ENCODE measurements at places on chromosomes 6 and 20.
A peak's percentile ranks its signal among the peaks of the same experiment; 100 is the strongest.

DNA sequence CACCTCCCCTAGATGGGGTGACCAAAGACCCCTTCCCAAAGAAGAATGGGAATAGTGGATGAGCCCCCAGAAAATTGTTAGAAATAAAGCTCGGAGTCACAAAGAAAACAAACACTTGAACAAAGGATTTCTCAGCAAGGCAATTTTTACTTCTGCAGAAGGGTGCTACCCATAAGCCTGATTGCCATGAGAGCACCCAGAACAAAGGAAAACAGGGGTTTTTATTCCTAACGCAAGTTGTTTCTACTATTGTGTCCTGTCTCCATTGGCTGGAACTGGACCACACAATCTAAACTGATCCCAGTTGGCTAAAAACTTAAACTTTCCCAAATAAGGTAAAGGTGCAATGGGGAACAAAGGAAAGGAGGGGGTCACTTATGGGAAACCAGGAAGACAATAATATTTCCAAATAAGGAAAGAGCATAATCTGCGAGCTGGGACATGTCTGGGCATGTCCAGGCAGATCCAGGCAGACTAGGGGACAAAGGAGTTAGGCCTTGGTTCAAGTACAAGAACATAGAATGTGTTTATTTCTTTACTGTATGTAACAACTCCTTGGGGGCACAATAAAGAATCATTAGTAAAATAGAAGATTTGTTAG lies 20.0 kb downstream of the HLA-B start:
- DNase-seq: no peak

- no peak for DNase-seq
These were observed 11.7 kb downstream of the SIM1 start for GRCh38 chr6:100452998-100453397.

DNA sequence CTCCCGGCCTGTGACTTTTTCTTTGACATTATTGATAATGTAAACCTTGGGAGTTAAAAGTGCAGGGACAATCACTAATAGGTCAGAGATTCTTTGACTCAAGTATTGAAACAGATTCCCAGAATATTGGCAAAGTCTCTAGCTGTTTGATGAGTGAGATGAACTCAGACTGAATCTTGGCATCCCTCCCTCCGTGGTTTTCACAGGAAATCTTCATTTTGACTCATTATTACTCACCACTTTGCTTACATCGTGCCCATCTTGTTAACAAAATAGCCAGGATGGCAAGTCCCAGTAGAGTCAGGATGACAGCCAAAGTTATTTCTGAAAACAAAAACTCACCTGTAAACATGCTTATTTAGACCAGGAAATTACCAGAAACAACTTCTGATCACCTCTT lies 2.0 kb downstream of the TSBP1 start:
- no peak for DNase-seq

- DNase-seq: no peak
These were observed 31.4 kb downstream of the TFAP2A start for GRCh38 chr6:10383331-10384090.

DNA sequence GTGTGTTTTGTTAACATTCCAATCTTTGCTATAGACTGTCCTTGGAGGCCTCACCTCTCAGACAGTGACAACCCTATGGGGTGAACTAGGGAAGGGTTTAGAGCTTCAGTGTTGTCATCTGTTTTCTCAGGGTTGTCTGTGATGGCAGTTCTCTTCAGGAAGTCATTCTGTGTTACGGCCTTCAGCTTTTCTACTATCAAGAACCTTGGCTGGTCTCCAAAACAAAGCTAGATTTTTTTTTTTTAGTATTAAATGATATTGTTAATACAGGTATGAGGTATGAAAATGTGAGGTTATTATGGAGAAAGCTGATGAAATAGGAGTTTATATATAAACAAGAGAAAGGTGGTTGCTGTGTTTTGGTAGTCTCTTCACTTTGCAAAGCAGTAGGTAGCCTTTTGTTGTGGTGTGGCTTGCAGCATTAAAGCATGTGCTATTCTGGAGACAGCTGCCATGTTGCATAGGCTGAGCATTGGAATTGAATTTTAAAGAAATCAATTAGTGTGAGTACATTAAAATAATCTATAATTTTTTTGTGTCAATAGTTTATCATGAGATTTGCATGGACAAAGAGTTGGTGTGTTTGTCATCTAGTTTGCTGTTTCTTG lies 162.6 kb downstream of the CARMIL1 start:
- no peak for DNase-seq

GRCh38 chr6:14206391-14206790 lies 88.8 kb downstream of the CD83 start:
- DNase-seq: no peak

DNA sequence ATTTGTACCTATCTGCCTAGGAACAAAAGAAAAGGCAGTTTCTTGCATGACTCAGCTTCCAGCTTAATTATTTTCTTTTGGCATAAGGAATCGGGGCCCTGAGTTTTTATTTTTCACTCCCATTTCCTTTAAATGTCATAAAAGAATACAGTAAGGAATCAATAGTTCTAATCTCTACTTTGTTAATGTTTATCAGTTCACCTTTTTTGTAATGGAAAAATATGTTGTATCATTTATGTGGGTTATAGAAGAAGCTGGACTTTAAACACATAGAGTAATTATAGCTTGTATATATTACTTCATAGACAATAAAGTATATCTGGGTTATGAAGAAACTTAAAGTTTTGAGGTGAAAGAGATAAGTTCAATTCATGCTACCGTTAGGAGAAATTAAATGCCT lies 1214.8 kb upstream of the GJE1 start:
- no peak for DNase-seq

DNA sequence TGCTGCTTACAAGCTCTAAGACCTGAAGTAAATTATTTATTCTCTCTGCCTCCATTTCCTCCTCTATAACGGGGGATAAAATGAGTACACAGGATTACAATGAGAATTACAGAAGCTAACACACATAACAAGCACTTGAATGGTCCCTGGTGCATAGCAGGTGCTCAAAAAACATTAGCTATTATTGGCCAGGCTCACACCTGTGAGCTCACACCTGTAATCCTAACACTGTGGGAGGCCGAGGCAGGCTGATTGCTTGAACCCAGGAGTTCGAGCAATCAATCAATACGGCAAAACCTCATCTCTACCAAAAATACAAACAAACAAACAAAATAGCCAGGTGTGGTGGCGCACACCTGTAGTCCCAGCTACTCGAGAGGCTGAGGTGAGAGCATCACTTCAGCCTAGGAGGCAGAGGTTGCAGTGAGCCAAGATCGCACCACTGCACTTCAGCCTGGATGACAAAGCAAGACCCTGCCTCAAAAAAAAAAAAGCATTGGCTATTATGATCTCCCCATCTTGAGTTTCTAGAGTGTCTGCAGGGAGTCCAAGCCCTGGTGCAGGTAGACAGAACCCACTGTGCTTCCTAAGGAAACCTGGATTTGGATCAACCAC lies 68.1 kb downstream of the PREX1 start:
- DNase-seq: no peak

DNA sequence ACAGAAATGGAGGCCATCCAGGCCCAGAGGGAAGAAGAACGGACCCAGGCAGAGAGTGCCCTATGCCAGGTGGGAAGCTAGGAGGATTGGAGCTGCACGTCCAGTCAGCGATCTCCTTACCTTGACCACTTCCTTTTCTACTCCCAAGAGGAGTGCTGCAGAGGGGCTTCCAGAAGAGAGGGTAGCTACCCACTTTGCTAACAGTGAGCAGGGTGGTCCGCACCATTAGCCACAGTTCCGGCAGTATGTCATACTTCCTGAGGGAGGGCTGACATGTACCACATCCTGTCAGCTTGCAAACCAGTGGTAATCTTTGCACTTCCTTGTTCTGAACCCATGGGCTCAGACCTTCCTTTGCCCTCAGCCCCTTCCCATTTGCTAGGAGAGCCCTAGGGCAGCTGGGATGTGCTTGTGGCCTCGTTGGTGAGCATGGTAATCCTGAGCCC lies 35.4 kb downstream of the CEP250 start:
- peak; percentile 78 for DNase-seq

- no peak for DNase-seq
These were observed 43.1 kb downstream of the ARHGAP40 start for GRCh38 chr20:38644588-38645260.

- DNase-seq: no peak
These were observed 21.8 kb upstream of the AMD1 start for GRCh38 chr6:110852773-110853172.

- no peak for DNase-seq
These were observed 195.6 kb downstream of the GRM1 start for GRCh38 chr6:146224449-146224848.

GRCh38 chr6:43722920-43723545 lies 35.4 kb upstream of the MRPS18A start:
- DNase-seq: no peak

DNA sequence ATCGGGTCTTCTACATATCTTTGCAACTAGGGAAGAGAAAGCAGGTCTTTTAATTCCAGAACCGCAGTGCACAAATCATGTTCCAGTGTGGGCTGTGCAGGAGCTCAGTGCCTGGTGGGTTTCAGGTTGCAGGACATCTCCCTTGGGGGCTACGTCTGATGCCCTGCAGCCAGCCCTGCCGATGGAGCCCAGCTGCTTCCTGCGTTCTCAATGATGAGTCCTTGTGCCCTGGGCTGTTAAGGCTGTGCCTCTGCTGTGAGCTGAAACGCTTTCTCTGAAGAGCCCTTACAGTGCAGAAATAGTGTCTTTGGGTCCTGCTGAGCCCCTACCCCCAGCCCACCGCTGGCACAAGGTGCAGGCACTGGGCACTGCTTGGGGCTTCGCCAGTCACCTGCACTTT lies 192.9 kb downstream of the SYNDIG1 start:
- no peak for DNase-seq

DNA sequence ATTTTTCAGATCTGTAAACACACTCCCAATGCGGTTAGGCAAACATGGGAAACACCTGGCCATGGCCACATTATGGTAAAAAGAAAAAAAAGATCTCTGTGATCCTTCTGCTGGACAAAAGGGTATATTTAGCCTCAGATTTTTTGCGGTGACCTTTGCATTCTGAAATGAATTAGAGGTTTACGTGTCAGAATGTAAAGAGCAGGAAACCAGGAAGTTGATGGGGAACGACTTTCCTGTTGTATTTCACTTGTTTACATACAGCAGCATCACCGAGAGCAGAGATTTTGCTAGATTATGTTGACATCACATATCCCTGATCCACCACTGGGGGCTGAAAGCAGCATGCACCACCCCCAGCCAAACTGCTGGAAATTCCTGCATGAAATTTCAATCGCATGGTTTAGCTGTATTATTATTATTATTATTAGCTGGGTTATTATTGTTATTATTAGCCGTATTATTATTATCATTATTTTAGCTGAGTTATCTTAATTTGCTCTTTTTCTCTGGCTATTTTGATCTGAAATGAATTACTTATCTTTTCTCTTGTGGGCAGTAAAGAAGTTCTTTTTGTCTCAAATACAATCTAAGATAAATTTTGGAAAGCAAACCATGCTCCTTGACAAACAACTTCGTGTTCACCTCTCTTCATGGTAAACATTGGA lies 189.4 kb downstream of the ZFP64 start:
- DNase-seq: no peak

DNA sequence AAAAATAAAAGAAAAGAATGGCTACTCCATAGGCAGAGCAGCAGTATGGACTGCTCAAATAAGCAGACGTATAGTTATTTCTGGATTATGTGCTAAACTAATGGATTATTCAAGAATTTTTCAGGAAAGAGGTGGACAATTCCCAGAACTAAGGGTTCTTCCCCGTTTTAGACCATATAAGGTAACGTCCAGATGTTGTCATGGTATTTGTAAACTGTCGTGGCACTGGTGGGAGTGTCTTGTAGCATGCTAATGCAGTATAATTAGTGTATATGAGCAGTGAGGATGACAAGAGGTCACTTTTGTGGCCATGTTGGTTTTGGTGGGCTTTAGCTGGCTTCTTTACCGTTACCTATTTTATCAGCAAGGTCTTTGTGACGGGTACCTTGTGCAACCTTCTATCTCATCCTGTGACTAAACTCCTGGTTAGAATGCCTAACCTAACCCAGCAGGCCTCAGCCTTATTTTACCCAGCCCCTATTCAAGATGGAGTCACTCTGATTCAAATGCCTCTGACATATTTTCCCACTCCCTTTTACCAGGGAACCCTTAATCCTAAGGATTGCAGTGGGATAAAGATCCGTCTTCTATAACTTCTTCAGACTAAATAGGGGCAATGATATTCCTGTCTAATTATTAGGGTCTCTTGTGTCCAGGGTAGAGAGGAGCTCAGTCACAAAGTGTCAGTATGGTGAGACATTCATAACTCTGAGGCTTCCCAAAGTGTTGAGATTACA lies 11.1 kb upstream of the TRIM38 start:
- DNase-seq: no peak

- no peak for DNase-seq
These were observed 170.2 kb upstream of the PLN start for GRCh38 chr6:118377711-118378414.

- DNase-seq: peak; percentile 18
These were observed 24.7 kb downstream of the TBC1D7 start for GRCh38 chr6:13303668-13304017.

- DNase-seq: no peak
These were observed 57.4 kb downstream of the GJA10 start for GRCh38 chr6:89951574-89952104.

DNA sequence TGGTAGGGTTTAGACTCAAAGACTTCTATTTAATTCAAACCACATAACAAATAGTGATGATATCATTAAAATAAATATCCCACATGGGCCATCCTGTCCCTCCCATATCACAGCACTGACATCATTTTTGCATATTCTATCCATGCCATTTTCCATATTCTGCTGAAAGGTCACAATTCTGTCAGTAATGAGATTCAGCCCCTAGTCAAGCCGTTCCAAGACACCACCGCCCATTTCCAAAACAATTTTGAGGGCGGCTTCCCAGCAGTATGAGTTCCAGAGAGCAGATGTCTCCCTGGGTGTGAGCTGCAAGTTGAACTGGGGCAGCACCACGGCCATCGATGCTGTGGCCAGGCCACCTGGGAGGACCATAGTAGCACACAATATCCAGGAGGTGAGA lies 65.1 kb upstream of the PLEKHG1 start:
- DNase-seq: no peak

- DNase-seq: no peak
These were observed 423.8 kb upstream of the ADGRB3 start for GRCh38 chr6:68211242-68211795.

DNA sequence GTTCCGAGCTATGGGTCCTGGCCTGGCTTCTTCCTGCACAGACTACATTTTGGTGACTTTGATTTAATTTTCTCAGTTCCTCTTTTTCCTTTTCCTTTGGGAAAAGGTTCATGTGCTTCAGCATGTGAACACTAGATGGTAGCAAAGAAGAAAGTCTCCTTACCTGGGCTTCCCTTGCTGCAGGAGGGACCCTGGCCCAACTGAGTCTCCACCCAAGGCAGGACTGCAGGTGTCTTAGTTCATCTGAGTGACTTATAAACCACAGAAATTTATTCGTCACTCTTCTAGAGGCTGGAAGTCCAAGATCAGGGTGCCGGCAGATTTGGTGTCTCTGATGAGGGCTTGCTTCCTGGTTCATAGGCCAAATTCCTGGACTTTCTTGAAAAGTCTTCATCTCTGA lies 163.2 kb downstream of the SYCP2 start:
- no peak for DNase-seq

DNA sequence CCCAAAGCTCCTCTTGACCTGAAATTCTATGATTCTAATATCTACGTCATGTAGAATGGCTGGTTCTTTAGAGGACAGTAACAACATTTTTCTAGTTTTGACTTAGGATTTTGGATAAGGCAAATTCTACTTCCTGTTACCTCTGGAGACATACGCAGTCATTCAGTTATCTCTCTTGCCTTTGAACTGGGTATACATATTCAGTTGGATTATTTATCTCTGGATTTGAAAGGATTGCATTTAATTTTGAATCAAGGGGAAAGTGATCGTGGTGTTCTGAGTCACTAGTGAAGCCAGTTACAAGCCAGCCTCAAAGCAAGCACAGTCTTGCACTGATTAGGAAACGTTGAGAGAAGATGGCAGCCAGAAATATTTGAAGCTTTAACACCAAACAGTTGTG lies 35.3 kb upstream of the BCAS1 start:
- no peak for DNase-seq
